ENCODE measurements at places on chromosomes 7 and 10. TPM values are rescaled to one million over a fixed set of nuclear protein-coding genes. Genes with fewer than 3 reads are reported as not detected.

GRCh38 chr10:77377678-77378352 is 259.8 kb downstream of the KCNMA1 start:
- DNase-seq: no peak
- peaks cover 4% of the 10 kb centered on the region for H3K4me1 ChIP-seq
- no peaks in the 10 kb centered on the region for H3K27me3 ChIP-seq
- H3K36me3 ChIP-seq: no peaks in the 10 kb centered on the region
- H3K27ac ChIP-seq: no peak overlapping the region
- no peak overlapping the region for H3K4me3 ChIP-seq

DNA sequence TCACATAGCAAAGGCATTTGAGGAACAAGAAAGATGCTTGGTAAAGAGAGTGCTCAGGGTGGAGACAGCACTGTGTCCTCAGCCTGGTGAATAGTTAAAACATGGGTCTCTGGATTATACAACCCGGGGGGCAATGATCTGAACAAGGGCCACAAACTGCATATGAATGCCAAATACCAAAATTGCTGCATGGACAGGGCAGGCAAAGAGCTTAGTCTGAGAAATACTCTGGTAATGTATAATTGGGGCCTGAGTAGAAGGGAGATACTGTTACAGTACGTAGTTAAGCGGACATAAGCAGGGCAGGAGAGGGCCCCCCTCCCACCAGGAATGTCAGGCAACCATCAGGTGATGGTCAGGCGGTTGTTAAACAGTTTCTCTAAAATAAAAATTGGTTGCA is 99.3 kb upstream of the CDK1 start:
- no peak for DNase-seq
- no peaks in the 10 kb centered on the region for H3K27me3 ChIP-seq
- H3K4me3 ChIP-seq: no peak overlapping the region
- no peaks in the 10 kb centered on the region for H3K36me3 ChIP-seq

SPDYE8 gene
- total RNA-seq: not detected

DNAJC9 gene
- total RNA-seq: 14.7 TPM

AZGP1 gene
- 99.5 TPM for total RNA-seq

DNA sequence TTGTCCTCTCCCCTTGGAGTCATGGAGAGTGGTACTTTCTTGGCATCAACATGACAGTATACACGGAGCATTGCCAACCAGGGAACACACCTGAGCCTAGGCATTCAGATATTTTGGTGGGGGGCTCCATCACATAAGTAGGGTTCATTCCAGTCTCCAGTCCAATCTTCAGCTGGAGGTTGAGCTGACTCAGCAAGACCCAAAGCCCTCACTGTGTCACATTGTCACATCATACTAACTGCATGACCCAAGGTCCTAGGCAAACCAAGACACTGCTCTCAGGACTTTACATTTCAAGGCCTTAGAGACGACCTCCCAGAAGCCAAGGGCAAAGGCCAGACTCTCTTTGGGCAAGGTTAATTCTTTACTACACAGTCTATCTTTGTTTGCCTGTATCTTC is 190.1 kb downstream of the TMEM178B start:
- no peak overlapping the region for H3K4me3 ChIP-seq
- H3K27me3 ChIP-seq: no peaks in the 10 kb centered on the region

DNA sequence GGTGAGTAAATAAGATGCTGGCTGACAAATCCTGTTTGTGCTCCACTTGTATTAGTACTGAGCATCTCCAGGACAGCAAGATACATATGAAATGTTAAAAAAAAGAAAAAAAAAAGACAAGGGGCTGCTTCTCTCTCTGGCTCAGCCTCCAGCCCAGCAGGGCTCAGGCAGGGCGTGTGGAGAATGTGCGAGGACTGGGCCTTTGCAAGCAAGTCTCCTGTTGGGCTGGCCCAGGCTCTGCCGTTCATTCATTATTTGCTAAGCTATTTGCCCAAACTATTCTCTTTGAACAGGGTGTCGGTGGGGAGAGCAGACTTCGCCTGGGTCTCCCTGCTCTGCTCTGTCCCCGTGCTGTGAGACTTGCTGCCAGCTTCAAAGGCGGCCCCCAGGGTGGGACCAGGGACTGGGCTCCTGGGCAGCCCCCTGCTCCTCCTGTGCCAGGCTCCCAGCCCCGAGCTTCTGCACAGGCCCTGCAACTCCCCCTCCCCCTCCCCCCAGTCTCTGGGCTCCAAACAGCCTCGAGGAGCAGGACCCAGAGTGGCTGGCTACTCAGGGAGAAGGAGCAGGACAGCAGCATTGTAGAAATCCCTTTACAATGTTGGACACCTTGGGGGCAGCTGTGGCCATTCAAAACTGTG is 25.6 kb upstream of the MGMT start:
- DNase-seq: no peak
- no peak overlapping the region for H3K4me3 ChIP-seq
- H3K27ac ChIP-seq: no peak overlapping the region
- no peaks in the 10 kb centered on the region for H3K27me3 ChIP-seq

DNA sequence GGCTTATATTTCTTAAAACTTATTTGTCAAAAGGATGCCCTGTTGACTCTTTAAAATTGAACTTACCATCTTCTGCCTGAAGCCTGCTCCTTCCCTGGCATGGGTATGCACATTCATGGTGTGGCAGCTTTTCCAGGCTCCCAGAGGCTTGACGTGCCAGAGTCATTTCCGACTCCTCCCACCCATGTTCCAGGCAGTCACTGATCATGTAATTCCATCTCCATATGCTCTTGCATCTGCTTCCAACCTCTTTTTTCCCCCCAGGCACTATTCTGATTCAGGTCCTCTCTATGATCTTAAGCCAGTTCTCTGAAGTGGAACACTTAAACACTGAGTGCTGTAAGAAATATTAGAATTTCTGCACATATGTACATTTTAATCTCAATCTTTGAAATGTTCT is 82.2 kb downstream of the CFAP58 start:
- H3K4me1 ChIP-seq: no peaks in the 10 kb centered on the region
- H3K27ac ChIP-seq: no peak overlapping the region
- no peaks in the 10 kb centered on the region for H3K36me3 ChIP-seq
- no peak for DNase-seq

DNA sequence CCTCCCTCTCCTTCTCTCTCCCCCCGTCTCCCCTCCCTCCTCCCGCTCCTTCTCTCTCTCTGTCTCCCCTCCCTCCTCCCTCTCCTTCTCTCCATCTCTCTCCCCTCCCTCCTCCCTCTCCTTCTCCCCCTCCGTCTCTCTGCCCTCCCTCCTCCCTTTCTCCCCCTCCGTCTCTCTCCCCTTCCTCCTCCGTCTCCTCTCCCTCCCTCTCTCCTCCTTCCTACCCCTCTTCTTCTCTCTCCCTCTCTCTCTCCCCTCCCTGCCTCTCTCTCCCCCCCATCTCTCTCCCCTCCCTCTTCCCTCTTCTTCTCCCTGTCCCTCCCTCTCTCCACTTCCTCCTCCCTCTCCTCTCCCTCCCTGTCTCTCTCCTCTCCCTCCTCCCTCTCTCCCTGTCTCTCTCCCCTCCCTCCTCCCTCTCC is 32.2 kb downstream of the AP5Z1 start:
- no peaks in the 10 kb centered on the region for H3K27me3 ChIP-seq

TMEM72 gene
- 0.33 TPM for total RNA-seq

DNA sequence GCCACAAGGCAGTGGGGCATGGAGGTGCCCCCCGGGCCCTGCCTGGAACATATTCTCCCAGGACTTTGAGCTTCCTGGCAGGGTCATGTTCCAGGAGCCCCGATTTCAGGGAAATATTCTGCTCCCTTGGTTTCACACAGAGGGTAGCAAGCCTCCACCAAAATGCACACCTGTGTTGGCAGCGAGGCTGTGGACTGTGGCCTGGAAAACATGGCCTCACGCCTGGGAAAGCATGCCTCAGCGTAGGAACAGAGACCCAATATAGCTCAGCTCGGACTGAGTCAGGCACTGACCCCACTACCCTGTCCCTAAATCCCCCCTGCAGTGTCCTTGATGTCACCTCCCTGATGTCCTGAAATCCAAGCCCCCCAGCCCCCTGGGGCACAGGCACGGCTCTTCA is 92.0 kb downstream of the KCNMA1 start:
- H3K36me3 ChIP-seq: no peaks in the 10 kb centered on the region
- no peaks in the 10 kb centered on the region for H3K27me3 ChIP-seq
- no peak overlapping the region for H3K4me3 ChIP-seq
- no peak overlapping the region for H3K27ac ChIP-seq
- H3K4me1 ChIP-seq: no peaks in the 10 kb centered on the region

DNA sequence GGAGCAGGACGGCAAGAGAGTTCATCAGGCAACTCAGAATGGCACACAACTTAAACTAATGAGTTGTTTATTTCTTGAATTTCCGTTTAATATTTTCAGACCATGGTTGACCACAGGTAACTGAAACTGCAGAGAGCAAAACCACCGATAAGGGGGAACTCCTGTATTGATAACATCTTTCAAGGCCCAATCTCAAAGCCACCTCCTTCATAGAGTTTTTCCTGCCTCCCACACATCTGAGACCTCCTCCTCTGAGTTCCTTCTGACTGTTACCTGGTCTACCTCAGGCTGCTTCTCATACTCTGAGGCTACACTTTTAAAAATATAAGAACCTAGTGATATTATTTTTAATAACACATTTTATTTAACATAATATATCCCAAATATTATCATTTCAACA is 341.5 kb upstream of the NPVF start:
- H3K4me1 ChIP-seq: peaks cover 4% of the 10 kb centered on the region
- no peak overlapping the region for H3K4me3 ChIP-seq
- no peak overlapping the region for H3K27ac ChIP-seq

GRCh38 chr7:135768064-135768463 is 19.5 kb upstream of the FAM180A start:
- no peak overlapping the region for H3K27ac ChIP-seq
- no peak overlapping the region for H3K4me3 ChIP-seq
- no peaks in the 10 kb centered on the region for H3K27me3 ChIP-seq
- DNase-seq: no peak
- no peaks in the 10 kb centered on the region for H3K36me3 ChIP-seq
- no peaks in the 10 kb centered on the region for H3K4me1 ChIP-seq

DNA sequence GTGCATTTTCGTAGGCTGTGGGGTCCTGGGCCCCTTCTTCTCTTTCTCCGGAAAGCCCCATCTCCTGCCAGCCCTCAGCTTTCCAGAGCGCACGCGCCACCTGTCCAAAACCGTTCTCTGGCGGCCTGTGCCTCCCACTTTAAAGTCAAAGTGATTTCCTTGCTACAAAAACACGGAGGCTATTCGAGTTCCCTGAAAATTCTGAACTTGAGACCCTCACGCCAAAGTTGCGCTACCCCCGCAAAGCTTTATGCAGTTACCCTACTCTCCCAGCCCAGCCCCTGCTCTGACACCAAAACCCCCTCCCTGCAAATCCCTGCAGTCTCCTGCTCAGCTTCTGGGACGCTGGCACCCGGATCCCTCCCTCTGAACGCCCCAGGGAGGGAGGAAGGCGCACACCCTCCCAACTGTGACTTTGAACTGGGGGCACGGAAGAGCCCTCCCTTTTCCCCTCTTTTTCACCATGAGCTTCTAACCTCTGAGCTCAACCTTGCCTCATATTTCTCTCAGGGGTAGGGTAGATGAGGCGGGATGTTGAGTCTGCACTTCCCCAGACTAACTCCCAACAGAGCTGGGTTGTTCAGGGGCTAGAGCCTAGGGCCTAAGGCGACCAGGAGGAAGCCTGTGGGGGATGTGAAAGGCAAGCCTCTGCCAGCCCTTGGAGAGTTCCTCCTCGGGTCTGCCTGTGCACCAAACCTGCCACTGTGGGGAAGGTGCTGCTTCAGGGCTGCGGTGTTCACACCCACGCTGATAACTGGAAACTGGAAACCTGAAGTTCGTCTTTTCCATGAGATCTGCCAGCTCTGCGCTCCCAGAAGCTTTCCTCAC is 2.7 kb upstream of the PAX4 start:
- H3K27ac ChIP-seq: no peak overlapping the region
- DNase-seq: no peak
- no peaks in the 10 kb centered on the region for H3K36me3 ChIP-seq
- no peaks in the 10 kb centered on the region for H3K4me1 ChIP-seq
- no peak overlapping the region for H3K4me3 ChIP-seq

DNA sequence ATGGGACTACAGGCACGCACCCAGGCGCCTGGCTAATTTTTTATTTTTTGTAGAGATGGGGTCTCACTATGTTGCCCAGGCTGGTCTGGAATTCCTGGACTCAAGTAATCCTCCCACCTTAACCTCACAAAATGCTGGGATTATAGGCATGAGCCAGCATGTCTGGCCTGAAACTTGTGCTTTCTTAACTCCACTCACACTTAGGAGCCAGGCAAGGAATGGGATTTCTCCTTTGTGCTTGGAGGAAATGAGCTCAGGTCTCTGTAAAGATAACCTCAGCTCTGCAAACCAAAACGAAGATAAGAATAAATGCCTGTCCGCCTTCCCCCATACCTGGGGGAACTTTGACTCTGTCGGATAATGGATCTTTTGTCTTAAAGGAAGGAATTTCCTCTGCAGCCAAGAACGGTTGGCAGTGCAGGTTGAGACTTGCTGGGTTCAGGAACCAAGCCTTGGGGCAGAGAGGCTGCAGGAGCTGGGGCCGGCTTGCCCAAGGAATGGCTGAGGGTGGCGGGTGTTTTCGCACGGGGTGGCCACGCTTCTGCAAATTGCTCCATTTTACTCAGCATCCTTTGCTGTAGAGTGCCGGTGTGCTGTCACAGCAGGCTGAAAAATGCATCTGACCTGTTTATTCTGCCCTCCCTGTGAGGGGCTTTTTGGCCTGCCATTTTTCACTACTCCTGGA is 174.2 kb downstream of the KIAA1217 start:
- H3K36me3 ChIP-seq: no peaks in the 10 kb centered on the region
- H3K4me3 ChIP-seq: no peak overlapping the region
- H3K4me1 ChIP-seq: no peaks in the 10 kb centered on the region
- no peaks in the 10 kb centered on the region for H3K27me3 ChIP-seq
- no peak overlapping the region for H3K27ac ChIP-seq
- no peak for DNase-seq

IFIT1 gene
- 11.4 TPM for total RNA-seq

PTER gene
- total RNA-seq: 9.2 TPM

ANK3 gene
- 12.4 TPM for total RNA-seq

DNA sequence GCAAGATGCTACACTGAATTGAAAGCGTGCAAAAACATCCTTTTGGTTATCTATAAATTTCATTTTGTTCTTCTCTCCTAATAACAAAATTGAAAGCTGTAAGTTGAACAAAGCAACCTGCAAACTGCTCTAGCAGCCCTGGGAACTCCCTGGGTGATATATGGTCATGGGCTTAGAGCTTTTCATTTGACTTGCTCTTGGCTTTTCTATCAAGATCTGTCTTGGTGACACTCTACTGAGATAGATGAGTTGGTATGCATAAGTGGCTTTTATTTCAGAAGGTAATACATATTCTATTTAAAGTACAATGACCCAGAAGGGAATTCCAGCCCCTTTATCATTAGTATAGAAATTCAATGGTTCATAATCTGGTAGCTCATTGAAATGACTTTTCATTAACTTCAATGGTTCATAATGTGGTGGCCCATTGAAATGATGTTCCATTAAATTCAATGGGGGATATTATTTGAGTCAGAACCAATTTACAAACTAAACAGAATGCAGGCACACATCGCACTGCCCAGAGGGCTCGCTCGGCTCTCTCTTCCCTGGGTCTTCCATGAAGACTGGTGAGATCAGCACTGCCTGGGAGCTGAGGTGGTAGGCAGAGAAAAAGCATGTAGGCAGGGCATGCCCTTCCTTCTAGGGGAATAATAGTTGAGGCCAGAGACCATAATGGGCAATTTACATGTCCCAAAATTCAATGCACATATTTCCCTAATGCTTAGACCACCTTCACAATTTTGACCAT is 10.1 kb upstream of the KCNMA1 start:
- DNase-seq: no peak
- no peak overlapping the region for H3K4me3 ChIP-seq
- no peaks in the 10 kb centered on the region for H3K36me3 ChIP-seq
- no peaks in the 10 kb centered on the region for H3K4me1 ChIP-seq

Measured in liver (tissue), 10 donors.